ENCODE measurements at places on chromosomes 7 and 10.

DNA sequence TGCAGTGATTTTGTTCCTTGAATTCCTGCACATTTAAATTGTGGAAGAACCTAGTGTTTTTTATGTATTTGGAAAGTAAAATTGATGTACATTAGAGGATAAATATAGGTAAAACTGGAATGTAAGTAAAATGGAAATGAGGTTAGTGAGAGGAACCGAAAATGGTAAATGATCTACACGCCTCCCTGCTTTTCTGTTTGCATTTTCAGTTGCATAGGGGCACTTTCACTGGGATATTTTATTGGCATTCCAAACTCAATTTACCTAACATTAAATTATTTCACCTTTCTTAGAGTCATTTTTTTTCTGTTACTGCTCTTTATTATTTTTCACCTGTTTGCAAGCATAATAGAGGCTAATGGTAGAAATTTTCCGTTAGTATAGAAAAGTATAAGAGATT, 8.0 kb downstream of the CDK13 start:
- no peak for DNase-seq

DNA sequence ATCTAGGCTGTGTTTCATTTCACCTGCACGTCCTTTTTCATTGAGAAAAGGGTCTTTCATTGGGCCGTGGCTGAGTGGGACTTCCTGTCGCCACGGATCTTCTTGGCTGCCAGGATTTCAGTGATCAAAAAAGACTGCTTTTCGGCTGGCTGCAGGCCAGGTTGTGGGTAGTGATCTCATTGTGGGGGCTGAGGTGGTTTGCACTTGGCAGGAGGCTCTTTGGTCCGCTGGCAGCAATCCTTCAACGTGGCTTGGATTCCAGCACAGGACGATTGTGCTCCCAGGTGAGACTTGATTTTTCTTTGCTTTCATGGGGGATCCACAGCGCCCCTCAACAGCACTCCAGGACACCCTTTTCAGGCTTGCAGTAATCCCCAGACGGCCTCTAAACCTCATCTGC, 29.0 kb upstream of the ZNF273 start:
- DNase-seq: no peak

DNA sequence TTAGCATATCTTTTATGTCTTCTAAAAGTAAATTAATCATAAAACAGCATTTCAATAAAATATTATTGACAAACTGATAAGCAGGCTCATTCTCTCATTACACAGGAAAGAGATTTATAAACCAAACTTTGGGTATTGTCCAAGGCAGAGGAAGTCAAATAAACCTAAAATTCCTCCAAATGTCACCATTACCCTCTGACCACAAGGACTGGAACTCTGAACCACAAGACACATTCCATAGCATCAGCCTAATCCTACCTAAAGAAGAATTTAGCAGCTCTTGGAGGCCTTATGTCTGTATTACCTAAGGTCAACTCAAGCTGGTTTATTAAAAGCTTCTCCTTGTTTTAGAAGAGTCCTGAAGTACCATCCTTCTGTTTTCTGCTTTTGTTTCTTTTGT, 82.4 kb upstream of the SLC13A1 start:
- no peak for DNase-seq

GRCh38 chr10:132679217-132679595, 106.7 kb downstream of the NKX6-2 start:
- DNase-seq: no peak

Data from hypothalamus (tissue), 51 donors.